CD4-positive, alpha-beta T cell treated with Interleukin-12 subunit alpha and Interleukin-12 subunit beta, for 1 hour (primary cell): ENCODE measurements at places on chromosomes 6 and 20.

GRCh38 chr6:135268740-135269139 lies 87.6 kb downstream of the MYB start:
- no peak for DNase-seq

DNA sequence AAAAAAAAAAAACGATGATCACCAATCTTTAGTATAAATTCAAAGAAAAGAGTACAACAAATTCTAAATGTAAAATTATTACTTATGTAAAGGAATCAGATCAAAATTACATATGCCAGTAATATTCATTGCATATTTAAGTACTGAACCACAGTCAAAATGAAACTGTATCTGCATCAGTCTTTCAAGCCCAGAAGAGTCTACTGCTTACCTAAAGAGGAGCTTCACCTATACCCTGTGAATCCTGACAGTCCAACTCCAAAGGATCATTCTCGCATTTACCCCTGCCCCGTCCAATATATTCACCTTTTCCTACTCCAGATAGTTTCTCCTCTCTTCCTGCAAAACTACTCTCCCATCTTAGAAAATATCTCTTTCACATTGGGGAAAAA lies 9.2 kb downstream of the ATG5 start:
- no peak for DNase-seq

DNA sequence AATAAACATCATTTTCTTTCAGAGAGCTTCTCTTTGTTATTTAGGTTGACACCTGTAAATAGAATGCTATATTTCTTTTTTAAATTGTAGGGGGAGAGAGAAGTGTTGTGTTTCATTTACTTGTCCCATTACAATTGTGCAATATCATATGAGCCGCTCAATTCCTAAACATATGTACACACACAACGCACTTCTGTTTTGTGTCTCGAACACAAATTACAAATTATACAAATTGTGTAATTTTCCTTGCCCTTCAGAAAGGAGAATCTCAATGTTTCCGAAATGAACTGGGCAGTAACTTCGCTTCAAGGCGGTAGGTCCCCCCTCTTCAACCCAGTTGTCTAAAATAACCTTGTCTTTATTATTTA lies 2.6 kb upstream of the ABT1 start:
- no peak for DNase-seq

DNA sequence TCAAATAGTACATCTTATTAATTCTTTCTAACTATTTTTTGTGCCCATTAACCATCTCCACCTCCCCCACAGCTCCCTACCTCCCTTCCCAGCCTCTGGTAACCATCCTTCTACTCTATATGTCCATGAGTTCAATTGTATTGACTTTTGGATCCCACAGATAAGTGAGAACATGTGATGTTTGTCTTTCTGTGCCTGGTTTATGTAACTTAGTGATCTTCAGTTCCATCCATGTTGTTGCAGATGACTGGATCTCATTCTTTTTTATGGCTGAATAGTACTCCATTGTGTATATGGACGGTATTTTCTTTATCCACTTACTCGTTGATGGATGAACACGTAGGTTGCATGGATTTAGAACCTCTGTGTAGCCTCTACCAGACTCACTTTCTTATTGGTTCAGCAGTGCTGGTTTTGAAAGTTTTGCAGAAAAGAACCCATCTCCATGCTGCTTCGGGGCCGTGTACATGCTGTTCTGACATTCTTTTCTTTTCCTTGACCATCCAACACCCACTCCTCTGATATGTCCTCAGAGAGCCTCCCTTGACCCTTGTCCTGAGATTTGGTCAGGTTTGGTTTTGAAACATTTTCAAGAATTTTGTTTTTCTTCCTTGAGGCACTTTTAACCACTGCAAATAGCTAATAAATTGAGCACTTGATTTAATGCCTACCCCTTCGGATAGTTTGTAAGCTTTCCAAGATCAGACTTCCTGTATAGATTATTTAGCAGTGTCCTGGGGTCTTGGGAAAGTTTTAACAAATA lies 231.2 kb upstream of the ZFP64 start:
- no peak for DNase-seq

GRCh38 chr6:150766201-150766997 lies 99.1 kb upstream of the MTHFD1L start:
- no peak for DNase-seq

GRCh38 chr6:105492706-105493673 lies 90.1 kb upstream of the PREP start:
- no peak for DNase-seq

- DNase-seq, result no peak
These were observed 32.8 kb downstream of the GSS start for GRCh38 chr20:34922654-34923381.

GRCh38 chr6:111997078-111997852 lies 56.6 kb upstream of the CCN6 start:
- DNase-seq, result peak; percentile 85

DNA sequence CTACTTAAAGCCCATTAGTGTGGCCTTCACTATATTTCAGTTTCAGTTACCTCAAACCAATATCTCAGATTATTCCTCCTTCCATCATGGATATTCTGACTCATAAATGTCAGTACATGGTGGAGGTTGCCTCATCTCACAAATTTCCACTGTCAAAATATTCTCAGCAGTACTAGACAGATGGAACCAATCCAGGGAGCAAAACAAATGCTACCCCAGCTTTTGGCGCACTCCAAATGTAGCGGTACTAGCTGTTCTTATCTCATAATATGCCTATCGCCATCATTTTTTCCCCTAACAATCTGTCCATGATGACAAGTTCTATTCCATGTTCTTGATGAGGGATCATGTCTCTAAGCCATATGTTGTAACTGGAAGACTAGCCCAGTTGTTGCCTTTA lies 1026.1 kb downstream of the KIF16B start:
- no peak for DNase-seq

DNA sequence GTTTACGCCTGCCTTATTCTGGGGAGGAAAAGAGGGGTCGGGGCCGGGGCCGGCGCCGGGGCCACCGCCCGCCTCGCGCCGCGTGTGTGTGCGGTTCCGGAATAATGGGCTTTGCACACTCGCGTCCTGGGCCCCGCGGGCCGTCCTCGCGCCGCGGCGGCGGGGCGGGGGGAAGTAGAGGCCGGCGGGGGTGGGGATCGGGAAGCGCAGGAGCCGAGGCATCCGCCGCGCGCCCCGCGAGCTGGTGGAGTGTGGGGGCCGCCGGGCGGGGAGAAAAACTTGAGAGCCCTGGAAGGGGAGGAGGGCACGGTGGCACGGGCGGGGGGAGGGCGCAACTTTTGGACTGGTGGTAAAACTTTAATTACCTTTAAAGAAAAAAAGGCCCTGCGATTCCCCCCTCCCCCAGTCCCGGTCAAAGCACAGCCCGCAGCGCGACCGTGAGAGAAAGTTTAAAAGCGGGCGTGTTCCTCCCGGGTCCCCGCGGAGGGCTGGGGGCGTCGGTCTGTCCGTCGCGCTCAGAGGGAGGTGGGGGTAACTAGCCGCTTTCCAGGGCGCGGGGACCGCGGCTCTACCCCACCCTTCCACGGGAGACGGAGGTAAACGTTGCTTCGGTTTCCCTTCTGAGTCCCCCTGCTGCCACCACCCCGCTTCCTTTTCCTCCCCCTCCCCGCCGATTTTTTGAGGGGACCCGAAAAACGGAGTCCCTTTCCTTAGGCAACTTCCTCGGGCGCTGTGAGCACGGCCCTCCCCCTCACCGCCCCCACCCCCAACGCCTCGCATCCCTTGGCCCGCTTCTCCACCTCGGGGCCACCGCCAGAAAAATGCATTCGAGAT lies 1.9 kb downstream of the L3MBTL3 start:
- peak; percentile 54 for DNase-seq

DNA sequence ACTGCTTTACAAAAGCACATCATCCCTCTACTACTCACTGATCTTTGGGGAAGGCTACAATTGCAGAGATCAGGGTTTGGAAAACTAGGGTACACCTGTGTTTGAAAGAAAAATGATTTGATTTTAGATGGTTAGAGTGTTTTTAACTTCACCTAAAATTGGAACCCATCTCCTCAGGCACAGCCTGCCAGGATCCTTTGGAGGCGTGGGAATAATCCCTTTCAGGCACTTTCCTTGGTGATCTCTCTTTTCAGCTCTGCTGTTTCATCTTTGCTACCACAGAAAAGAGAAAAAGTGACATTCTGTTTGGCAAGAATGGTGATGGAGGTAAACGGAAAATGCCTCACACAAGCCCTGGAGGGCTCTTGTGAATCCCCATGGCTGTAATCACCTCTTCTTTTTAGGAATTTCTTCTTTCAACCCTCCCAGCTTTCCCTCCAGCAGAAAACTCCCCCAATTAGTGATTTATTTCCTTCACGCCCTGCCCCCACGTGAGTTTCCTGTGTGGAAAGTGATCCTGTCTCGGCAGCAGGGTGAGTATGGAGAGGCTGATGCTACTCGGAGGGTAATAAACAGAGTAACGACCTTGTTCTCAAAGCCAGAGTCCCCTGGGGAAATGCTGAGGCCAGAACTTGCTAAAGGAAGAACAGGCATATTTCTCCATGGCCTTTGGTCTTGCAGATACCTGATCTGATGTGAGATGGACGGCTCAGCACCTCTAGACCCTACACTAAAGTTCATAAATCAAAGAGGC lies 9.2 kb downstream of the KCNG1 start:
- DNase-seq, result no peak

DNA sequence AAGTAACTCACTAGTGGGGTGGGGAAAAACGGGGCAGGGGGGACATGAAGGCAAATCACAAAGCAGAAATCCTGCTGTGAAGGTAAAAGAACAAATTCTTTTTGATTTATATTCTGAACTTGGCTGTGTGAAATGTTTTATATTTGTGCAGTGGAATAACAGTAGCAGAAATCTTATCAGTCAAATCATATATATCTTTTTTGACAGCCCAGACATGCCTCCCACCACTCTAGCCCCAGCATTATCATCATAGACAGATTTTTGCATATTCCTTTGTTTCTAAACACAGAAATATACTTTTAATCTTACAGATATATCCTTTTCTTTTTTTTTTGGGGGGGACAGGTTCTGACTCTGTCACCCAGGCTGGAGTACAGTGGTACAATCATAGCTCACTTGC lies 97.4 kb downstream of the PREP start:
- DNase-seq, result no peak

DNA sequence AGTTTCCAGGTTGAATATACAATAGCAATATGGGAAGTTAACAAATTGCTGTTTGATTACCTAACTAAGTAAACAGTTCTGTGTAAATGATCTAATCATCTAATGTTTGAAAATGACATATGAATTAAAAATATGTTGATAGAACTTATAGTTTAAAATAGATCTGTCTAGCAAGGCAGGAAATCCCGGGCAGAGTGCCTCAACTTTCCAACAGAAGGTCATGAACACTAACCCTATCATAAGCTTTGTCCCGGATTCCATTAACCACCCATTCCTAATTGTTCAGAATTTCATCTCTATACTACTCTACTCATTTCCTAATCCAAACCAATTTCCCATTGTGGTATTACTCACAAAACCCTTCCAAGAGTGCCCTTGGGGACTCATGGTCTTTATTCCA lies 10.2 kb downstream of the TAAR1 start:
- no peak for DNase-seq

DNA sequence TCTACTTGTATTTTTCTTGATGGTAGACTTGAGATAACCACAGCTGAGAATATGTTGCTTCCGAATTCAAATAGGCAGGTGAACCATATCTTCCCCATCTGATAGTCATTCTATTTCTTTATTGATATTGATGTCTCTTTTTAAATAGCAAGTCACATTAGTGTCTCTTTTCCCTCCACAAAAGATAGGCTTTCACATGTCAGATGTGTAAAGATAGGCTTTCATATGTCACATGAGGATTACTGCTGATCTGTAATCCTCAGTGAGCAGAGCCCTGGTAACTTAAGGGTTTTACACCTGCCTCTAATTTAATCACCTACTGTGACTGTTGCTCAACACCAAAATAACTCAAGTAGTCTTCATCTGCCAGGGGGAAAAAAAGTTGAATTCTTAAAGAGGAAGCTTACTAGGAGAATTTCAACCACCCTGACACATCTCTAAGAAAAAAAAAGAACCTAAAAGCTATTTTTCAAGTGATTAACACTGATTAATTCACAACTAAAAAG lies 45.3 kb upstream of the TRDN start:
- DNase-seq, result no peak

DNA sequence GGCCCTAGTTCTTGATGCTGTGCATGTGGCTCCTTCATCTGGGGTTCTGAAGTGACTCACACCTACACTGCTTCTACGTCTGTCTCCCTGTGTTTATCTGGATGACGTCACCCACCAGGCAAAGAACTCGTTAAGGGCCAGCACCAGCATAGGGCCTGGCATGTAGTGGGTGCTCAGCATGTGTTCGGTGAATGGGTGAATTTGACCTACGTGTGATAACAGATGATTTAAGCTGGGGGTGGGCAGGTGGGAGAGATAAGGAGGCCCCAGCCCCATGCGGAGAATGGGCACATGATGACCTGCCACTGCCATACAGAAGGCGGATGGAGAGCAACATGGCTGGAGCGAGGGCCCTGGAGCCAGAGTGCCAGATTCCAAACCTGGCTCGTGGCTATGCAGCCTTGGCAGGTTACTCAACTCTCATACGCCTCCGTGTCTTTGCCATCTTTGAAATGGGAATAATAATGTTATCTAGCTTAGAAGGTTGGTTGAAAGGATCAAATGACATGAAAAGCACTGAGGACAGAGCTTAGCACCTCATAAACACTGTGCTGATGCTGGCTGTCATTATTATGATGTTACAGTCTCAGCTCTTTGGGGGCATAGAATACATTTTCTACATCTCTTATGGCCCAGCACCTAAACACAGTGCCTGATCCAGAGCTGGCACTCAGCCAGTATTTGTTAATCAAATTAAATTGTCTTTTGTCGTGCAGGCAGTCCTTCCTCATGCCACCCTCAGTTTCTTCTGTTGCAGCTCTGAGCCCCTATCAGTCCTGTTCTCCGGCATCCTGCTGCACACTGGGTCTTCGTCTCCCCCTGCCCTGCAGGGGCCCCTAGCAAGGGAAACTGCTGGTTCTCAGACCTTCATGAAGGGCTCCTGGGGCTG lies 39.6 kb downstream of the VEGFA start:
- DNase-seq, result no peak

GRCh38 chr6:109083657-109084056 lies 11.0 kb downstream of the SESN1 start:
- no peak for DNase-seq

DNA sequence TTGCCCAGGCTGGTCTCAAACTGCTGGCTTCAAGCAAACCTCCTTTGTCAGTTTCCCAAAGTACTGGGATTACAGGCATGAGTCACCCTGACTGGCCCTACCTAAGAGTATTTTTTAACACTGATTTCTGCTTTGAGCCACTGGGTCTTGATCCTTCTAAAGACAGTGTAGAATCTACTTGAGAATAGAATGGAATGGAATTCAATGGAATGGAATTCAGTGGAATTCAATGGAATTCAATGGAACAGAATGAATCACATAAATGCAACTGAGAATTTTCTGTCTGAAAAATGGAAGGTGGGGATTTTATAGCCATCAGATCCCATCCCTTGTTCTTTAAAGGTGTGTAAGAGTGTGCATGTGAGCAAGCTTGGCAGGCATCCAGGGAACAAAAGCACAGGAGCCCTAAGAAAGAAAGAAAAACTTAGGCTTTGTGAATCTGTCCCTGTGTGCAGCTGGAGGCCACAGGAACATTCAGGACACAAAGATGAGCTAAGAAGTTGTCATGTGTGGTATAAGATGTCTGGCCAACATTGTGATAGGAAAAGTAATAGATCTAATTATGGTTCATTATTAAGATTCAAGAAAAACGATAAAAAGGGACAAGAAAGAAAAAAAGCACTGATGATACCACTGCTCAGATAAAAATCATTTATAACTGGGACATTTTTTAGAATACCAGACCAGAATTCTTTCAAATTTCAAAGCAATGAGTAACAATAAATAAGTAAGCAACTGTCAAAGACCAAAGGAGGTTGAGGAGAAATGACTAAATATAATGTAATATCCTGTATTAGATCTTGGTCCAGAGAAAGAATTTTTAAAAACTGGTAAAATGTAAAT lies 681.0 kb upstream of the GJE1 start:
- no peak for DNase-seq

GRCh38 chr20:49567421-49568277 lies at the start of gene PTGIS:
Gene PTGIS, minus strand, starts transcription at chr20:49568137. Its CDS starts 21 bp downstream, at chr20:49568116.
- no peak for DNase-seq
